NCI-H1930 (cell line): ENCODE measurements at places on chromosomes 1 and 21.

DNA sequence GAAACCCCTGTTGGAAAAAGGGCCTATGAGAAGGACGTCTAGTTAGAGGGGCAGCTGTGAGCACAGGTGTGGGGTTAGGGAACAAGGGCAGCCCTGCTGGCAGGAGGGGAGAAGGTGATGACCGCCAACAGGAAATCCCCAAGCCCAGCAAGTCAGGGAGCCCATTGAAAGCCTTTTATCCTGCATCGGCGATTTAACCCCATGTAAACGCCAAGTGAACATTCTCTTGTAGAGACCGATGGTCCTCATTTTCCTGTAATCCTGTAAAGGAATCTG lies 1.1 kb upstream of the BSND start:
- no peak for DNase-seq

DNA sequence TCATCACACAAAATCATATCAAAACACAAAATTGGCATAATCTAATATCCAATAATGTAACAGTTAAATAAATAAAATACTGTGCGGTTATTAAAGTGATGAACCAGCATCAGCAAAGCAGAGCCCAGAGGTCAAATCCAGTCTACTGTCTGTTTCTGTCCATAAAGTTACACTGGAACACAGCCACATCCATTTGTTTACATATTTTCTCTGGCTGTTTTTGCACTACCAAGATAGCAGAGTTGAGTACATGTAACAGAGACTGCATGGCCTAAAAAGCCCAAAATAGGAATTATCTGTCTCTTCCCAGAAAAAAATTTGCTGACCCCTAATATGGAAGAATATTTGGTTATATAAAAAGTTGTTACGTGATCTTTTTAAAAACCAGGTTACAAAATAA lies 242.2 kb upstream of the DMRTA2 start:
- no peak for DNase-seq

GRCh38 chr1:42552636-42553035 lies 89.5 kb downstream of the CCDC30 start:
- no peak for DNase-seq

DNA sequence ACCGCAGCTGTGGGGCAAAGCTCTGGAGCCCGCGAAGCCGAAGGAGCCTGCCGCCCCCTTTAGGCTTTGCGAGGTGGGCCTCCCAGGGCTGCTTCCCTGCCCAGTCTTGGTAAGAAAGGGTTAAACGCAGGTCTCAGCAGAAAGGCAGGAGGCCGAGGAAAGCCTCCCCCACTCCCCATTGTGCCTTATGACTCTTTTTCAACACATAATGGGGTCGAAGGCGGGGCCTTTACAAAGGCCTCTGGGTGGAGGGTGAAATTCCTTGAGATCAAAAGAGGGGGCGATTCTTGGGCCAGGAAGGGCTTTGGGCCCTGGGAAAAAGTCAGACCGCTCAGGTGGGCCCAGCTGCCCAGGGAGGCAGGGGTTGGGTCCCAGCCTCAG lies 880 bp downstream of the ALPL start:
- no peak for DNase-seq

DNA sequence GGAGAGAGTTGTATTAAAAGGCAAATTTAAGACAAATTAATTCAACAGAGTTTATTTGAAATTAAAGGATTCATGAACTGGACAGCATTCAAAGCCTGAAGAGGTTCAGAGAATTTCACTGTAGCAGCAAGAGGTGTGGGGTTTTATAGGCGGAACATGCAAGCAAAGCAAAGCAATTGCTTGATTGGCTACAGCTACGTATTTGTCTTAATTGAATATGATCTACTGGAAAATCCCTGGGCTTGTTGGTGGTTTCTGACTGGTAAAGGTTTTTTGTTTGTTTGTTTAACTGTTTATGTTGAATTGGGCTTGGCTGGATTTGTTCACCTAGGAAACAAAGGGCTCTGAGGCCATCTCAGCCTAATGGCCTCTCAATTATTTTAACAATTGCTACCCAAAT lies 61.5 kb downstream of the KCNK1 start:
- DNase-seq = no peak

GRCh38 chr1:24199291-24199900 lies 12.3 kb upstream of the IFNLR1 start:
- DNase-seq = peak; percentile 23

DNA sequence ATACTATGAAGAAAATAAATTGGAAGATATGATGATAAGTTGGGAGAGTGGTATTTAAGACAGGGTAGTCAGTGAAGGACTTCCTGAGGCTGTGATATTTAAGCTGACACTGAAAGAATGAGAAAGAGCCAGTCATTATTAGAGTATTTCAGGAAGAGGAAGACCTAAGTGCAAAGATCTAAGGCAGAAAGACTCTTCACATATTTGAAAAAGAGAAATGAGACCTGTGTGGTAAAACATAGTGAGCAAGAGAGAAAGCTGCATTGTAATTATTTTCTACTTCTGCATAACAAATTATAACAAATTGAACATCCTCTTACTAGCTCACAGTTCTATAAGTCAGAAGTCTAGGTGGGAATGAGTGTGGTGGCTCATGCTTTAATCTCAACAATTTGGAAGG lies 34.6 kb upstream of the DOCK7 start:
- DNase-seq = no peak

DNA sequence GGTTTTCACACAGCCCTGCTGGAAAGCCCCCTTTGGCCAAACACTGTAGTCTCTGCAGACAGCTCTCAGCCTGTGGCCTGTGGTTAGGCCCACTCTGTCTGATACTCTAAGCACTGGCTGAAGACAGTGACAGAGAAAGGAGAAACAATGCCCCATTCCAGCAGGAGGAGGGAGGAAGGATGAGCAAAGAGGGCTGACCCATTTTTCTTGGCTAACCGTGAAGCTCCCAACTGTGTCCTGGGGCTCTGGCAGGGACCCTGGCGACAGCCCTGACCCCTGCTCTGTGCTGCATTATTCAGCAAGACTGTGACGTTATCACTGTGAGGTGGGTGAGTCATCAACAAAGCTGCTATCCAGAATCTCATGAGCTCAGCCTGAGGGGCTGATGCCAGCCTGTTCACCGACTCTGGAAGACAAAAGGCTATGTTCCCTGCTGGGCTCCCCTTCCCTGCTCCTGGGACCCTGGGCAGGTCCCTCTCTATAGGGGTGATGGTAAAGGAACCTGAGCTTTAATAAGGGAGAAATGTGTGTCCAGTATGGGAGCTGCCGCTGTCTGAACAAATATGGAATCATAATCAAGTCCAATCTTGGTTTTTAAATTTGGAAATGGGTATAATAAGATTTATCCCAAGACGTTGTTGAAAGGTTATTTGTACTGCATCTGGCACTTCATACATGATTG lies 107.0 kb downstream of the RHOU start:
- no peak for DNase-seq

DNA sequence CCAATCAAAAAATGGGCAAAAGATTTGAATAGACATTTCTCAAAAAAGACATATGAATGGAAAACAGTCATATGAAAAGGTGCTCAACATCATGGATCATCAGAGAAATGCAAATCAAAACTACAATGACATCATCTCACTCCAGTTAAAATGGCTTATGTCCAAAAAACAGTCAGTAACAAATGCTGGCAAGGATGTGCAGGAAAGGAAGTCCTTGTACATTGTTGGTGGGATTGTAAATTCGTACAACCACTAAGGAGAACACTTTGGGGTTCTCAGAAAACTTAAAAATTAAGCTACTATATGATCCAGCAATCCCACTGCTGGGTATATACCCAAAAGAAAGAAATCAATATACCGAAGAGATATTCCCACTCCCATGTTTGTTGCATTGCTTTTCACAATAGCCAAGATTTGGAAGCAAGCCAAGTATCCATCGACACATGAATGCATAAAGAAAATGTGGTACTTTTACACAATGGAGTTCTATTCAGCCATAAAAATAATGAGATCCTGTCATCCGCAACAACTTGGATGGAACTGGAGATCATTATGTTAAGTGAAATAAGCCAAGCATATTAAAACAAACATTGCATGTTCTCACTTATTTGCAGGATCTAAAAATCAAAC lies 17.9 kb downstream of the GBP5 start:
- peak; percentile 2 for DNase-seq

DNA sequence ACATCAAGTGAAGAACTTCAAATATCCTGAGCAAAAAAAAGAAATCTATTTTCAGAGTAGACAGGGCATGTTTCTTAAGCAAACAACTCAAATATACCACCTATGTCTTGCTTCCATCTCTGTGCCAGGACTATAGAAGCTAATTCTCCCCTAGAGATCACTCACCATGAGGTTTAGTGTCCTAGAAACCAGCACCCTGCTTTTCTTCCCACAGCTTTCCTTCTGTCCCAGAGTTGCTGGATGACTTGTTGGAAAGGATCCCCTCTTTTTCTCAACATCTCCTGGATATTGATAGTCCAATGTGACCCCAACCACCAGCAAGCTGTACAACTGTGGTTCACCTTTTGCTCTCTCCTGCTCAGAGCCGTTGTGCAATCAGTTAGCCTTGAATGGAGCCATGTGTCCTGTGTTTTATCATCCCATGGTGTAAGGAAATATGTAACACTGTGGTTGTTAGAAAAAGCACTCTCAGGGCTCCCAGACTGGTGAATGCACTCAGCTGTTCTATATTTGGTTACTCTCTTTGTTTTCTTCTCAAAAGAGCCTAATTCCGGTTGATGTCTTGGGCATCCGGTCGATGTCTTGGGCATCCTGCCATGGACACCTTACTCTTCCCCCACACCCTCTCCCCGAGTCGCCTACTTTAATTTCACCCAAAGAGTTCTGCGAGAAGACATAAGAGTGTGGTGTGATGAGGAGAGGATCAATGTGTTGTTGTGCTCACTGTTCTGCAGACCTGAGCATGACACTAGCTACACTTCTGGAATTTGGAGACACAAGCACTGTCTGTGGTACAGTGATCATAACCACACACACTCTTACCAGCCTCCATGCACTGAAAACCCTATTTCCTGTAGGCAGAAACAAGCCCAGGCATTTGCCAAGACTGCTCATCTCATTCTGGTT lies 1.7 kb downstream of the TNFSF4 start:
- no peak for DNase-seq

DNA sequence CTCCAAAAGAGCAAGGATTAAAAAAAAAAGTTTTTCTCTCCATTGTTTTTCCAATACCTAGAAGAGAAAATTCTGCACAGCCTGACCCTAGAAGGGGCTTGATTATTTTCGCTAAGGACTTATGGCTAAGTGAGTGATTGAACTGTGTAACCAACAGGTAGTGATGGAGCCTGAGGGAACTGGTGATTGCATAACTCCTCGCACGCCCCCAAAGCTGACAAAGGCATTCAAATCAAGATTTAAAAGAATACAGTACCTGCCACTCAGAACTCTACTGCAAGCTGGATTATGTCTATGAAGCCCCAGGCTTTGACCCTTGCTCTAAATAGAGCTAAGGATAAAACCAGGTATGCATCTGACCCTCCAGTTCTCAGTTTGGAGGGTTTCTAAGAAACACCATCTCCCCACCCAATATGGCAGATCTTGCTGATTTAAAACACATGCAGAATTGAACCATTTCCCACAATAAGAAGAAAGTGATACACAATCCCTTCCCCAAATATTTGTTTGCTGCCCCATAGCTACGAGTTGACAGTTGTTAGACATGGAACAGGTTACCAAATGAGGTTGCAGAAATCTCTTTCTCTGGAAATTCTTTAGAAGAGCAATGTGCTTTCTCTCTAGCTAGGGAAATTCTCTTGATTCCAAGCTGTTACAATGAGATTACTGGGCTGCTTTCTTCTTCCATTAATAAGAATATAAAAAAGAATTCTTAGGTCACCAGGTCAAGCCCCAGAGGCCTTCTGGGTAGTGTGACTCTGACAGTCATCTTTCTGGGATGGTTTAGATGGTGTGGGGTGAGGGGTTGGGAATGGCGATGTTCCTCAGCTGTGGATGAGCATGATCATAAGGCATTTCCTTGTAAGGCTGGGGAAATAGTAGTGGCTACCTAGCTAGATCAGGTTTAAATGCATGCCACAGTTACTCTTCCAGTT lies 35.1 kb downstream of the FGGY start:
- no peak for DNase-seq

DNA sequence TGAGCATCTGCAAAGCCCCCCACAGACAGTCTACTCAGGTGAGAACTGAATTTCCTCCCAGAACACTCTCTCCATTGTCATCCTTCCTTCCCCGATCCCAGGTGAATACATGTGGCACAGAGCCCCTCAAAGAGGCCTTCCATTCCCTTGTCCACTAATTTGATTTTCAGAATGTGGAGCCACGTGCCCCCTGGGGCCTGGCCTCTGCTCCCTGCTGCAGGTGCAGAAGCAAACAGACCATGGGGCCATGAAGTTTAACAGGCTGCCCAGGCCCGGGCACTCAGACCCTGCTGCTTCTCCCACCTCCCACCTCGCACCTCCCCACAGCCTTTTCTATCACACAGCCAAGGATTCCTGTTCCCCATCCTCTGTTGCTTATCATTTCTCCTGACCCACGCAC lies 243.8 kb upstream of the RAB4A start:
- no peak for DNase-seq

- no peak for DNase-seq
Observed at GRCh38 chr1:163063143-163063542, 6.0 kb upstream of the RGS4 start.

GRCh38 chr1:44084998-44085675 lies 33.5 kb upstream of the KLF17 start:
- no peak for DNase-seq

- no peak for DNase-seq
Observed at GRCh38 chr1:210771131-210771530, 362.8 kb downstream of the KCNH1 start.

DNA sequence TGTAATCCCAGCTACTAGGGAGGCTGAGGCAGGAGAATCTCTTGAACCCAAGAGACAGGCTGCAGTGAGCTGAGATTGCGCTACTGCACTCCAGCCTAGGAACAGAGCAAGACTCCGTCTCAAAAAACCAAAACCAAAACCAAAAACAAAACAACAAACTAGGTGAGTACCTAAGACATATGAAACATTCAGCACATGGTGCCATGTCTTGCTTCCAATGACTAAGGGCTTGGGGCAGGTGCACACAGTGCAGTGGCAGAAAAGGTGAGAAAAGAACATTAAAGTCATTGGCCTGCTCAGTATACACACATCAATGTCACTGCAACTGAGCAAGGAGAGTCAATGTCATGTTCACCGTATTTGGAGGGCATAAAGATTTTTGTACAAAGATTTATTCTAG lies 4.1 kb upstream of the ACTA1 start:
- no peak for DNase-seq

GRCh38 chr1:193629875-193630274 lies 443.5 kb upstream of the B3GALT2 start:
- DNase-seq = no peak

DNA sequence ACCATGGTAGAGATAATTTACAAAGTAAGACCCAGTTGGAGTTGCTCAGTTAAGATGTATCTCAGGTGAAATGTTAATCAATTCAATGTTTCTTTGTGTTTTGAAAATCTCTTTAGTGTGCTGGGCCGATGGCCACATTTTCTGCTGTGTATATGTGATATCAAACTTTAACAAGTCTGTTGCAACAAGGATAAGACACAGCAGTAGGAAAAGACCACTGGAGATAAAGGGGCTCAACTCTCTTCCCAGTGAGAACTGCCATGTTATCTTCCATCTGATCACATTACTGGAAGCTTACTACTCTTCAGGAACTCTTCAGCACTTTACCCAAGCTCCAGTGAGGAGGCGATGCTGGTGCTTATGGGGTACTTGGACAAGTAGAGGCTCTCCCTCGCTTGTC lies 227.7 kb downstream of the NFIA start:
- no peak for DNase-seq
